Renal pelvis (tissue), 12 donors: ENCODE measurements at places on chromosomes 11 and 22.

- no peak for DNase-seq
Observed at GRCh38 chr22:23387827-23388516, 192.1 kb downstream of the IGLL1 start.

DNA sequence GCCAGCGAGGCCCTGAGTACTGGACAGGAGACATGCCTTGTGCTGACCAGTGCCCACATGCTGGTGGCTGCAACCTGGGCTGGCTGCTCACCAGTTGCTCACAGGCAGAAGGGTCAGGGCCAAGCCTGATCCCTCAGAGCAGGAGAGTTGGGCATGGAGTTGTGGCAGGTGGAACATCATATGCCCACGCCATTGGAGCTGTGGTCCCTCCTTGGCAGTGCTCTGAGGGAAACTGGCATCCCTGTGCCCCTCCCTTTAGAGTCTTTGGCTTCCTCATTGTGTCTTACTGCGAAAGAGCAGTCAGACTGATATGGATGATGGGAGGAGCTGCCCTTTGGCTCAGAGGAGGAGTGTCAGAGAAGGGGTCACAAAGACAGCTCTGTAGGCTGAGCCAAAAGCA lies 3.1 kb upstream of the MYEOV start:
- DNase-seq, result no peak

DNA sequence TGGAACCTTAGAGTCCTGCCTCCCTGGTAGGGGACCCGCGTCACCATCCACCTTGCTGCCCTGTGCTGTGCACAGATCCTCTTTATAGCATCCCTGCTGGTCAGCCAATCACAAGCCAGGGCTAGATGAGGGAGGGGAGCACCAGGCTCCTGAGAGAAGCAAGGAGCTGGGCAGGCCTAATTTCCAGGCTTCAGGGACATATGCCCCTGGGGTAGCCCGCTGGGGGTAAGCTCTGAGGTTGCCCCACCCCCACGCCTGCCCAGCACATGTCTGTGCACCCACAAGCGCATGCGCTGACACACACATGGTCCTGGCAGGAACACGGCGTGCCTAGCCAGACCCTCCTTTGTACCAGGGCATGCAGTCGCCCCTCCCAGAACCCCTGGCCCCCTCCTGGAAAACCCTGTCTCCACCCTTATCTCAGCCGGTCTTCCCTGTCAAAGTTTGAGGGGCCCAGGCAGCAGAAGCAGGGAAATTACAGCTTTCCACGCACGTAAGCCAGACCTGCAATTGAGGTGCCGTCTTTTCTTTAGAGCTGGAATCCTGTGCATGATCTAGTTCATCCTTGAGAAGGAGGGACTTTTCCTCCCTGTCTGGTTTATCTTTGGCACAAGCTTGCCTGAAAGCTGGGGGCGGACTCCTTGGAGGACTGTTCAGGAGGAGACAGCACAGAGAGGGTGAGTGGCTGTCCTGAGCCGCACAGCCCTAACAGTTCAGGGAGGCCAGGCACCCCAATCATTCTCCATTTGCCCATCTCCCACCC lies 2.1 kb downstream of the SSTR3 start:
- DNase-seq, result no peak

DNA sequence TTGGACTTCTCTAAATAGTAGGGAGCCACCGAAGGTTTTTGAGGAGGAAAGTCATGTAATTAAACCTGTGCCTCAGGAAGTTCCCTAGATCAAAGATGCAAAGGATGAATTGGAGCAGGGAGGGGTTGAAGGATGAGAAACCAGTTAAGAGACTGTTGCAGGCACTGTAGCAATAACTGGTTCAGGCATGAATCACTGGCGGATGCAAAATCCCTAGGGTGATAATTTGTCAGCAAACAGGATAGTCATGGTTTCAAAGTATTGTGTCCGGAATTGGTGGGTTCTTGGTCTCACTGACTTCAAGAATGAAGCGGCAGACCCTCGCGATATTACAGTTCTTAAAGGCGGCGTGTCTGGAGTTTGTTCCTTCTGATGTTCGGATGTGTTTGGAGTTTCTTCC lies 19.9 kb downstream of the TRIOBP start:
- no peak for DNase-seq

DNA sequence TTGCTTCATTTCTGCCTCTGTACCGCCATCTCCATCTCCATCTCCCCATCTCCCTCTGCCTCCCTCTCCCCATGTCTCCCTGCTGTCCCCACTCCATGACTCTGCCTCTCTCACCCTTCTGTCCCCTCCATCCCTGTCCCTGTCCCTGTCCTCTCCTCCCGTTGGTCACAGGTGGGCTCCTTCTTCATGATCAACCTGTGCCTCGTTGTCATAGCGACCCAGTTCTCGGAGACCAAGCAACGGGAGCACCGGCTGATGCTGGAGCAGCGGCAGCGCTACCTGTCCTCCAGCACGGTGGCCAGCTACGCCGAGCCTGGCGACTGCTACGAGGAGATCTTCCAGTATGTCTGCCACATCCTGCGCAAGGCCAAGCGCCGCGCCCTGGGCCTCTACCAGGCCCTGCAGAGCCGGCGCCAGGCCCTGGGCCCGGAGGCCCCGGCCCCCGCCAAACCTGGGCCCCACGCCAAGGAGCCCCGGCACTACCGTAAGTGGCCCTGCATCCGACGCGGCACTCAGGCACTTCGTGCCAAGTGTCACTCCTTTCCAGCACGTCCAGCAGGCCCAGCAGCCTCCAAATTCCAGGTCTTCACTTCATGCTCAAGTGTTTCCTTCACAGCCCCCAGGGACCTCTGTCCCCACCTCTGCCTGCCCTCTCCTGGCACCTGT lies 76.0 kb downstream of the CACNA1I start:
- DNase-seq, result no peak

GRCh38 chr22:19509191-19509590 lies 15.0 kb downstream of the CLDN5 start:
- DNase-seq, result no peak

- DNase-seq, result no peak
Observed at GRCh38 chr11:488992-489391, 18.1 kb downstream of the RNH1 start.

DNA sequence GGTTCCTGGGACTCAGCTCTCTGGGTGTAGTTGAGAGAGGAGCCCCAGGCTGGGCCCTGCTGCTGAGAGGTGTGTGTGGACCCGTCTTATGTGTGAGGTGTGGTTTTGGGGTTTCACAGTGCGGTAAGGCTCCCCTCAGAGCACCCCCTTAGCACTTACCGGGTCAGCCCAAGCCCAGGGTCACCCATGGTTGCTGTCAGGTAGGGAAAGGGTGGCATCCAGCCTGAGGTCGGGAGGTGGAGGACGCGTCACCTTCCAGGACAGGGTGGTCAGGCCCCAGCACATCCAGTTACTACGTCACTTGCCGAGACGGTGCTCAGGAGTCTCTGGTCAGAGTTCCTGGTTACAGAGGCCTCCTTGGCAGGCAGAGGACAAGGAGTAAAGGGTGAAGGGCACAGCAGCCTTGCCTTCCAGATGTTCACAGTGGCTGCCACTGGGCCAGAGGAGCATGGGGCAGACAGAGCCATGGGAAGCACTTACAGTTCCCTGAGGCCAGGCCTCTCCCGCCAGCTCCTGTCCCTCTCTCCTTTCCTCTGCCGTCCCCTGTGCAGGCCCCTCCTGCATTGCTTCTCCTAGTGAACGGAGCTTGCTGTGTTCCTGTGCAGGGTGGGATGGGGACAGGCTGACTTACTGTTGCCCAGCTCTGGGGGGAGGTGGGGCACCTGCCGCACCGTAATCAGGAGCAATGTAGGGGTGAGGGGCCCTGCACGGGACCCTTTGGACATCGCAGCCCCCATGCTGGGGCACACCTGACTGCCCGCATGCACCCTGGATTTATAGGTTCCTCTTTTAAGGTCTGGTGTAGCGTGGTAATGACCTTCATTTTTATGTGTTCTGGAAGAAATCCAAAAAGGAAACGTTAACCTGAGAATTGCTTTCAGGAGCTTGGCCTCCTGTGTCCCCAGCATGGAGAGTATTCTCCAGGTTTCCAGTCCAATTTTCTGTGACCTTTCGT lies 285.9 kb downstream of the TBC1D22A start:
- no peak for DNase-seq

- no peak for DNase-seq
Observed at GRCh38 chr22:23219822-23220484, 39.6 kb downstream of the BCR start.

- no peak for DNase-seq
Observed at GRCh38 chr11:104089481-104089880, 53.0 kb downstream of the DDI1 start.

DNA sequence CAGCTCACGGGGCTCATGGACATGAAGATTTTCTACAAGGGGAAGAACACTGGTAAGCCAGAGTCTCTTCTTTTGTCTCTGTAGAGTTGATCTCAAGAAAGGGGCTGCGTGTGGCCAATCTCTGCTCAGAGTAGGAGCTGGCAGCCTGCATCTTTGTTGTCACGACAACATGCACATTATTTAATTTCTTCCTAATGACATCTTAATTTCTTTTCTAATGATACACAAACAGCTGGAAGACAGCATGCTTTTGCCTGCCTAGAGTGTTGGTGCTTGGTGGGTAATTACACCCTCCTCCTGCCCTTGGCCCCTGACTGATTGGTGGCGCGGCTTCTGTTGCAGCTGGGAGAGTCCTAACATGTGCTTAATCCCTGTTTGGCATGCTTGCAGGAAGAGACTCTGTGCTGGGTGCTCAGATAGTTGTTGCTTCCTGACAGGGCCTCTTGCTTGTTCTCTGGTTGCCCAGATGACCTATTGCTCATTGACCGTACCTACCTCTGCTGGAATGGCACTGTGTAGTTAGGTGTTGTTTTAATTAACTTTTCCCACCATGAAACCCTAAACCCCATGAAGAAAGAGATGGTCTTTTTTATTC lies 106.9 kb upstream of the SORL1-AS1 start:
- DNase-seq, result no peak

DNA sequence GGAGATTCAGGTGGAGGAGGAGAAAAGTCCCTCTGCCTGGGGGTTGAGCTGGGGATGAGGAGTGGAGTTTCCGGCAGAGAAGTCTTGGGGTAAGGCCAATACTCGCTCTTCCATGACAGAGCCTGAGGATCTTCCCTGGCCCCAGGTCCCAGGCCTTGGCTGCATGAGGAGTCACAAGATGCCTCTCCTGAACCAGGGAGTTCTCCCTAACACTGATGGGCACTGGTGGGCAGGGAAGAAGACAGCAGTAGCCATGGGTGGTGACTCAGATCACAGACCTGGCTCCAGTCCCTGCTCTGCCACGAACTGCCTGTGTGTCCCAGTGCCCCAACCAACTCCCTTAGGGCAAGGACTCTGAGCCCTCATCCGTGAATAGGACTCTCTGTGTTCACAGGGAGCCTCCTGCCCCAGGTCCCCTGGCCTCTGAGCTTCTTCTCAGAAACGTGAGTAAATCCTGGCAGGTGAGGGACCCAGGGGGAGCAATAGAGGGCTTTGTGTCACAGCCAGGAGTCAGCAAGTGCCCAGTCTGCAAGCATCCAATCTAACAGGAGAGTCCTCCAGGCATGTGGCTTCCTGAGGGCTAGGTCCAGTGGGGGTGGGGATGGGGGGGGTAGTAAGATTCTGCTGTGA lies 45.5 kb upstream of the FTH1 start:
- DNase-seq, result no peak

- DNase-seq, result no peak
Observed at GRCh38 chr22:36465232-36466021, 16.0 kb downstream of the TXN2 start.

DNA sequence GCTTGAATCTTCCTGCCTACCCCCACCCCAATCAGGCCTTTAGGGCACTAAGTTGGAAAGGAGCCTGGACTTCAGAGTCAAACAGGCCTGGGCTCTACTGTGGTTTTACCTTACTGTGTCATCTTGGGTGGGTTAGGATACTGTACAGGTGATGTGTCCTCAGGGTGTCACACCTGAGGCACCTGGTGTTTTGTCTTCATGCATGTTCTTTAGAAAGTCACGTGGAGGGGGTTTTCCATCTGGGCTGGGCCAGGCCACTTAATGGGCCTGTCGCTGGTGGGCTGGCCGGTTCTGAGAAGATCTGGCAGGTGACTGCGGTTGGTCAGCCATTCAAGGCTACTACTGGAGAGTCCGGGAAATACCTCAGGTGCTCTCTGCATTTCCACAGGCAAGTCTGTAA lies 92.6 kb downstream of the SWAP70 start:
- no peak for DNase-seq

GRCh38 chr11:70078095-70078780 lies at the start of gene ANO1:
TSS of gene ANO1 (plus strand) at chr11:70078317. CDS start at chr11:70078607, 290 bp downstream.
- no peak for DNase-seq

DNA sequence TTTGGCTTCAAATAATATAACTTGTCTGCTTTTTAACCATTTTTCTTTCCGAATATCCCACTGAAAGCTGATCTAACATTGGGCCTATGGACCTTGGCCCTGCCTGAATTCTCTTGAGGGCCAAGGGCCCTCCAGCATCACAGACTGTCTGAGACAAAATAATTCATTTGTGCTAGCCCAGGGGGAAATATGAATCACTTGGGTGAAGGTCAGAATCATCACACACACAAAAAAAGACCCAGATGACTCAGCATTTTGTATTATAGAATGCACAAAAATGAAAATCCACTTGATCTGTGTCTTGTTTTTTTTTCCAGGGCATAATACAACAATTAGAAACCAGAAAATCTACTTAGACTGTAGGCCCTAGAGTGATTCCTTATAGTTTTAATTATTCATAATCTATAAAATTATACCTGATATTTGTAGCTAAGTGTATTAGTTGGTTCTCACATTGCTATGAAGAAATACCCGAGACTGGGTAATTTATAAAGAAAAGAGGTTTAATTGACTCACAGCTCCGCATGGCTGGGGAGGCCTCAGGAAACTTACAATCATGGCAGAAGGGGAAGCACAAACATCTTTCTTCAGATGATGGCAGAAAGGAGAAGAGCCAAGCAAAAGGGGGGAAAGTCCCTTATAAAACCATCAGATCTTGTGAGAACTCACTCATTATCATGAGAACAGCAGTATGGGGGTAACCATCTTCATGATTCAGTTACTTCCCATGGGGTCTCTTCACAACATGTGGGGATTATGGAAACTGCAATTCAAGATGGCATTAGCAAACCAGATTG lies 15.6 kb upstream of the RDX start:
- DNase-seq, result no peak

DNA sequence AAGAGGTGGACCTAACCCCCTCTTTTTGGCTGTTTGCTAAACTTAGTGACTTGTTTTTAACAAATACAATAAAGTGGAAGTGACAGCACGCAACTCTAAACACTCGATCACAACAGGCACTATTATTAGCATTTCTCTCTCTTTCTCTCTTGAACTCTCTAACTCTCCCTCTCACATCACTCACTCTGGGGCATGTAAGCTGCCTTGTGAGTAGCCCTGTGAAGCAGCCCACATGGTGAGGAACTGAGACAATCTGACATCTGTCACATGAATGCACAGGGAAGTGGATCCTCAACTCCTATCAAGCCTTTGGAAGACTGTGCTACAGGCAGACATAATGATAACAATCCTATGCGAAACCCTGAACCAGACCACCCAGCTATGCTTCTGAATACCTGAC lies 609.0 kb upstream of the CNTN5 start:
- DNase-seq, result no peak

- DNase-seq, result no peak
Observed at GRCh38 chr22:36946421-36947158, 33.2 kb downstream of the CSF2RB start.

DNA sequence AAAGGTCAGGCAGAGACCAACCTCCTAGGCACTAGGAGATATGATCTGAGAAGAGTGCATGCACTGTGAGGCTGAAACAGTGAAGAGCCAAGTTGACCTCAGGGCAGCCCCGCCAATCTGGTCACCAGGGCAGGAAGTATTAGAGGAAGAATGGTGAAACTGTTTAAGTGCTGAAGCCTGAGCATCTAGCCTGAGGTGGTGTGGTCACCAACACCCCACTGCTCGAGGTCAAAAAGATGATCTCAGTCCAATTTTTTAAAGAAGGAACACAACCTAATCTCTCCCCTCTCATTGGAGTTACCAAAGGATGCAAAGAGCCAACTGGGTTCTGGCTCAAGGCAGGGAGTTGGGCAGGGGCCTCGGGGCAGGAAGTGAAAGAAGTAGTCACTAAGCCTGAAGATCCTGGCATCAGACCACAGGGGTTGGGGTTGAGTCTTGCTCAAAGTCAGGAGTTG lies 4.0 kb downstream of the APBB1 start:
- DNase-seq, result no peak
